ENCODE measurements at places on chromosomes 6 and 20.

GRCh38 chr6:156030053-156030452 lies 574.4 kb upstream of the NOX3 start:
- no peak for DNase-seq

DNA sequence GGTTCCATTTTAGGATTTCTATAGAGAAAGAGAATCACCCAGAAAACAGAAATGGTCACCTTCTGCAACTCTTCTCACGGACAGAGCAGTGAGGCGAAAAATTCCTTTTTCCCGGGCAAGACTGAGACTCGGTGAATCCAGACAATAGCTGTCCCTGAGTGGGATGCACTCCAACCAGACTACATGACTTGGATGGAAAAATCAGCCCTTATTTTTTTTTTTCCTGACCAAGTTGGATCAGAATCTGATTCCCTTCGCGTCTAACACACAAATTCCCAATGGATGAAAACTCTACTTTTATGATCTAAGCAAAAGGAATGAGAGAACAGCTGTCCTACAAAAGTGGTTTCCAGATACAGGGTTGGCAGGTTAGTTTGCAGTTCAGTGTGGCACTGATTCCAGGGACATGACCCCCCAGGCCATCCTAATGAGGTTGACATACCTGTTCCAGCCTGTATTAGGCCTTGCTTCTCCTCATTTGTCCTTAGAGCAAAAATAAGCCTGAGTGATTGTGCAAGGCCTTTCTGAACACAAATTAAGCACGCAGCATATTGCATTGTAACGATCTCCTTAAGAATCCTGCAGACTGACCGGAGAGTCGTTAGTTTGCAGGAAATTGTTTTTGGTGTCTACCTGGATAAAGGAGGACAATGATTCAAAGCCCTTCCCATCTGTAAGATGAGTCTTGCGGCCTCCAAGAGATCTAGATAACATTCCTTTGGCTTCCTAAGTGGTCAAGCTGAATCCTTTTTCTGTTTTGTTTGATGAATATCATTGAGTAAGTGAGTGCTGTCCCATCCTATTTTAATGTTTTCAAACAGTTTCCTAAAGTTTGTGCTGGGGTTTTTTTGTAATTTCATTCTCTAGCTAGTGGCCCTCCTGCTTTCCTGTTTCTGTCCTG lies 1.5 kb upstream of the NEDD9 start:
- no peak for DNase-seq

- no peak for DNase-seq
Observed at GRCh38 chr6:12878741-12879140, 162.2 kb downstream of the PHACTR1 start.

DNA sequence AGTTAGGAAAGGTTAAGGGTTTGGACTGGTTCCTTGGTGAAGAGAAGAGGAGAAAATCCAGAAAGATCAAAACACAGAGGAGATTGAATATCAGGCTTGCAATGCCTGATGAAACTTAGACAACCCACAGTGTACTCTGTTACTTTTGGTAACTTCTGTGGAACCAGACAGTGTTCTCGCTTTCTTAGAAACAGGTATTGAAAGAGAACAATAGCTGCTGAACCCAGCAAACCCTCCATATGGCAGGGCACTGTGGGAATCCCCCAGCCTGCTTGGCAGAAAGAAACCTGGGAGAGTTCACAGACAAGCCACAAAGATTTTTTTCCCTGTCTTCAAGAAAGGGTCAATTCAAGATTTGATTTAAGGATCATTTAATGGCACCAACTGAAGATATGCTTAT lies 342.8 kb downstream of the FOXA2 start:
- no peak for DNase-seq

- no peak for DNase-seq
Observed at GRCh38 chr20:14643146-14643545, 305.7 kb upstream of the FLRT3 start.

DNA sequence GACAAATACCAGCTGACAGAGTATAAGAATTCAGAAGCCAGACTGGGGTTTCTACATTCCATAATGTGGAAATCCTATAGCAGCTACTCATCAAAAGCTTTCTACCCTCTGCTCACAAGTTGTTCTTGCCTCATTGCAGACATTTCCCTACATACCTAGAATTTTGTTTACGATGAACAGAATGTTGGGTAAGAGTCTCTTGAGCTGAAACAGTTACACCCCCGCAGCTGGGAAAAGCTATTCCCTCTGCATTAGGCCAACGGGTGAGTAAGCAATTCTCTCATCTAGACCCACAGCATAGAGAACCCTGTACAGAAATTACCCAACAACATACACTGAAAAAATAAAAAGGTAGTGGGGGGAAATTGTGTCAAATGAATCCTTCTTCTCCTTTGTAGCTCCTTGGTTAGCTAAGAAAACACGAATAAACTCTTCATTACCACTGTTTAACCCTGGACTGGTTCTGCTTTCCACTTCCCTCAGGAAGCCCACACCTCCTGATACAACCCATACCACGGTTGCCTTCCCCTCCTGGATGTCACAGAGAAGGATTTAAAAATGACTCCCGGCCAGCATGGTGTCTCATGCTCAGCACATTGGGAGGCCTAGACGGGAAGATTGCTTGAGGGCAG lies 215.0 kb upstream of the SHLD1 start:
- no peak for DNase-seq

GRCh38 chr6:44868335-44868668 lies 459.8 kb upstream of the RUNX2 start:
- DNase-seq = no peak

DNA sequence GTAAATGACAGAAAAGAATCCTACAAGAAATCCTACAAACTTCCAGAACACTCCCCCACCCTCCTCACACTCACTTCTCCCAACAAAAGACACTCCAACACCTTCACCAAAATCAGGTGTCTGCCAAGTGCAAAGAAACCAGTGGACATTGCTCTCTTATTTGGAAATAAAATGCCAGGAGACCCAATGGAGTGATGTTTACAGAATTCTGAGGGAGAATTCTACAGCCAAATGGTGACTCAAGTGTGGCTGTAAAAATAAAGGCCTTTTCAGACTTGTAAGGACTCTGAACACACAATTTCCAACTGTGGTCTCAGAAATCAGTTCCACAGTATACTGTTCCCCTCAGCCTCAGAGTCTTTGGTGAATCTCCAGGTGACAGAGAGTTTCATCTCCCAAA lies 109.6 kb upstream of the CARMIL1 start:
- DNase-seq = no peak

- no peak for DNase-seq
Observed at GRCh38 chr6:26306232-26306631, 58.8 kb upstream of the BTN3A2 start.

Data from GOT3 (cell line).